ENCODE measurements at places on chromosomes 13 and 19.

DNA sequence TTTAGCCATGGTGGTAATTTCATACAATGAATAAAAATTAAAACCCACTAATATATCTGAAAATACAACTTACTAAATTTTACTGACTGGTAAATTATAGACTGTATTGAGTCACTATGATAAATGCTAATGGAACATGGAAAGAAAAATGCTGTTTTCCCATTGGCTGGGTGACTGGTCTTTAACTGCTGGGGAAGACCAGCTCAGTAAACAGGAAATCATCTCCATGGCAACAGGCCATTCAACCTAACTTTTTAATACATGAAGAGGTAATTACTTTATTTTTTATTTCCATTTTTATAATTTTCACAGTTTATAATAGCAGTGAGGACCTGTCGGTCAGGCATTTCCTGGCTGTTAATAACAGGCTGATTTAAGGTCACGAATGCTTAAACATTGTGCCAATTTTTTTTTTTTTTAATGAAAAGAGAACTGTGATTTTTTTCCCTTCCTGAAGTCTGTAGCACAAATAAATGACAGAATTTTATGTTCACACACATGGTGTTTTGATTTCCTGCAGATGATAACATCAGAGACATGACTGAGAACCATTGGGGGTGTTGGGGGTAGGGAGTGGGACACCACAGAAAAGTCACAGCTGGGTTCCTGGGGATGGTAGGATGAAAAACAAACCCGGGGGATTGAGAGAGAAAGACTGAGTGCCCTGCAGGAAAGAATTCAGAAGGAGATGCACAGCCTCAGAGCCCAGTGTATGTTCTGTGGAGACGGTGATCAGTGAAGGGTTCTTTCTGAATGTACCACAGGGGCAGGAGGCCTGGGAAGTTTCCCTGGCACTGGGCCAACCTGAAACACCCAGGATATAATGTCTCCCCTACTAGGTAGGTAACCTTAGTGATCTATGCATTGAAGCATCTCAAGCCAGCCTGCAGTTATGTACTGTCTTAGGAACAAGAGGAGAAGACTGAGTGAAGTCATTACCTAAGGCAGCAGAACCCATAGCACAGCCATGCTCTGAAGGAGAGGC lies 297.1 kb downstream of the COG6 start:
- ATAC-seq: peak; percentile 35

GRCh38 chr19:35142606-35143230 lies 337 bp upstream of the FXYD7 start:
- no peak for ATAC-seq

DNA sequence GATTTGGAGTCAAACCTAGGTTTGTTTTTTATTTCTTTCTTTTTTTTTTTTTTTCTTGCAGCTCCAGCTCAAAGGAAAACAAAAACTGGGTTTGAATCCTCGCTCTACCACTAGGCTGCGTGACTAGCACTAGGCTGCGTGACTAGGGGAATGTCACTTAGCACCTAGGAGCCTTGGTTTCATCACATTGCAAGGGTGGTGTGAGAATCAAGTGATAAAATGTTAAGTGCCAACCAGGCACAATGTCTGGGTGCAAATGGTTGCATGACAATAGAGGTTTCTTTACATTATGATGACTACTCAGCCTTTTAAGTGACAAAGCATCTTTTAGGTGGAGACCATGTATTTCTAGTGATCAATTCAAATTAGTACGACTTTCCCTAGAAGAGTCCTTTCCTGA lies 27.9 kb downstream of the RCBTB2 start:
- peak; percentile 38 for ATAC-seq

DNA sequence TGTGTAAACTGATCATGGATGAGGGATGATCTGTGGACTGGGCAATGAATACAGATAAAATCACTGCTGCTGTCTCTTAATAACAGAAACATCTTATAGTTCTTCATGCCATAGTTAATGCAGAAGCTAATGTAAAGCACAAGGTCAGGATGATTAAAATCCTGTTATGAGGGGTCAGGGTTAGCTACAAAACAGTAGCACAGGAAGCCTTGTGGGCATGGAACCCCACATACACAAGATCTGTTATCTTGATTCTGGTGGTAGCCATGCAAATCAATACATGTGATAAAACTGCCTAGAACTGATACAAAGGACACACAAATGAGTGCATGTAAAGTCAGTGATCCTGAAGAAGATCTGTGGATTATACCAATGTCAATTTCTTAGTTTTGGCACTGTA lies 96.4 kb downstream of the KLF12 start:
- peak; percentile 32 for ATAC-seq

- no peak for ATAC-seq
Measured at GRCh38 chr19:48913114-48913889, 13.2 kb downstream of the NUCB1 start.

DNA sequence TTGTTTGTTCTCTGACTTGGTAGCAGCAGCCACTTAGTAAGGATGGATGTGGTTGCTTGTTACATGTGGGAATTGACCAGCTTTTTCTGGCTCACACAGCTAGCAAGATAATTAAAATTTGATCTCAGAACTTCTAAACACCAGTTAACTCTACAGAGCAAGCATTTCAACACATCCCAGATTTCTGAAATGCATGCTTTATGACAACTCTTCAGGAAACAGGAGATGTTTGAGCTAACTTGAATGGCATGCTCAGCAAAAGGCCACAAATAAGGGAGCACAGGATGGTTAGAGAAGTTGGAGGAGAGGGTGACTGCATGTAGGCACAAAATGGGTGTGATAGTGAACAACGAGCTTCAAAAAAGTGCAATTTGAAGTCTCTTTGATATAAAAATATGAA lies 167.1 kb upstream of the SPRY2 start:
- no peak for ATAC-seq

GRCh38 chr19:34835631-34836351 lies 62.8 kb upstream of the ZNF599 start:
- ATAC-seq: no peak

- no peak for ATAC-seq
Measured at GRCh38 chr13:21530656-21531055, 71.6 kb upstream of the ZDHHC20 start.

DNA sequence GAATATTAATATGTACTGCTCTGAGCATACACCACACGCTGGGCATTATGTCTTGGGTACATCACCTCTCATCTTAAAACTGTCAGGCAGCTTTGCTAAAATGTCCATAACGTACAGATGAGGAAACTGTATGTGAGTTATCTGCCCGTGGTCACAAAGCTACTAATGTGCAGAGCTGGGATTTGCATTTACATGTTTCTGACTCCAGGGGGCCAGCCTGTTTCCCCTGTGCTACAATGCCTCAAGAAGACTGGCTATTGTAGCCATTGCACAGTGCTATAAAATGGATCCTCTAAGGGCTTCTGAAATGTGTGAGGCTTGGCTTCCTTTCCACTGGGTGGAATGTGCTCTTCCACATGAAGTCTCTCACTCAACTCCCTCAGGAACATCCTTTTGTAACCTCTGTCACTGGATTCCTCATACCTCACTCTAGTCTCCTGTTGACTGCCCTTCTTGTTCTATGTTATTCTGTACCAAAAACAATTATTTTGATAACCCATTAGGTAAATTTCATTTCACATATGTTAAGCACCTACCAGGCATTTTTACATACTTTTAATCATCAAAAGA lies 95.6 kb upstream of the HTR2A start:
- ATAC-seq: no peak

DNA sequence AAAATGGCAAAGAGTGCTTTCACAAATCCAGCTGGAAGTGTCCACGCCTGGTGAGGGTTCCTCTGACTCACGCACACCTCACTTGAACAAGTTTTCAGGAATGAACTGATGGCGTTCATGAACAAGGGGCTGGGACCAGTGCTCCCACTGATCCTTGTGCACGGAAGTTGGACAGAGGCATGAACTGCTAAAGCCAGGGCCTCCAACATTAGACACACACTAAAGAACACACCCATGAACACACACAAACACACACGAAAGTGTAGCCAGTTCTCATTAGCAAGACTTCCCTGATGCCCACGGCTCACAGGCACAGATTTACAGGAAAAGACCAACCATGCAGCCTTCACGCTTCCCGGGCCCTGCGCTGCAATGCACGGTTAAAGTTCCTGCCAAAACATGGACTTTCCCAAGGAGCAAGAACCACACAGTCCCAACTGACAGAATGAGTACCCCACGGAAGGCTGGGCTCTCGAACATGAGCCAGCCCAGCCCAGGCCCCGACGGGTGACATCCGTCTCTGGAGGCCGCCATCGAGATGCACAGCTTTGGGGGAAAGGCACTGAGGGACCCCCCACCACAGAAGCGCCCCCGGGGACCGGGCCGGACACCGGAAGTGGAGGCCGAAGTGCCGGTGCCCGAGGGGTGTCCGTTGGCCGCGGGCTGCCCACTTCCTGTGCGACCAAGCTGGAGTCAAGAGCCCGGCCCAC lies 808 bp downstream of the DNMT1 start:
- ATAC-seq: no peak

DNA sequence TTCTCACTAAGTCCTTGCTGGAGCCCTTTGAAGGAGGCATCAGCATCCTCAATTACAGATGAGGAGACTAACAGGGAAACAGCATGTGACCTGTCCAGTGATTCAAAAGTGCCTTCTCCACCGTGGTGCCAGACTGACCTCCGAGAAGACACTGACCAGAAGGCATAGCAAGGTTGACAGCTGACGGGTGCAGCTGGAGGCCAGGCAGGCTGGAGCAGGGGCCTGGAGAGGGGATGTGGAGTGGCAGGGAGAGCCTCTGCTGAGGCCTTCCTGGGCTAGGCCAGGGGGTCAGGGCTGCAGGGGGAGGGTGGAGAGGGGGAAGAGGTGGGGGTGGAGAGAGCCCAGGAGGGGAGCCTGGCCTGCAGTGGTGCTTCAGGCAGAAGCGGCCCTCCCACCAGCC lies 66.3 kb downstream of the KCTD15 start:
- no peak for ATAC-seq

- ATAC-seq: no peak
Measured at GRCh38 chr19:17486545-17487240, 16.4 kb downstream of the SLC27A1 start.

DNA sequence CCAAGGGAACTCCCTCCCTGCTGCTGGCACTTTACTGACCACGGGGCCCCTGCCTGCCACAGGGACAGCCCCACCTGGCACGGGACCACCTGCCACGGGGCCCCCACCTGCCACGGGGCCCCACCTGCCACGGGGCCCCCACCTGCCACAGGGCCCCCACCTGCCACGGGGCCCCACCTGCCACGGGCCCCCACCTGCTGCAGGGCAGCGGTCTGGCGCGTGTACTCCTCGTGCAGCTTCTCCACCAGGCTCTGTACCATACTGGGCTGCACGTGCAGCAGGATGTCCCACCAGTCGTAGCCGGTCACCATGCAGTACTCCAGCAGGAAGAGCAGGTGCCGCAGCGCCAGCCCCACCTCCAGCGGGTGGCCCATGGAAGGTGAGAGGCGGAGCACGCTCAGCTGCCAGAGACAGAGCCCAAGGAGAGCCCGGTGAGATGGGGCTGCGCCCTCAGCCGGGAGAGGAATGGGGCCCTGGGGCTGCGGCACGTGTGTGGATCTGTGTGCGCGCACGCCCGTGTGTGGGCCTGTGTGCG lies 16.1 kb downstream of the MED16 start:
- no peak for ATAC-seq

GRCh38 chr13:46181840-46182490 lies at the start of gene LCP1:
LCP1 (minus strand) TSS chr13:46182177; CDS start chr13:46159662, 22,515 bp downstream.
- ATAC-seq: peak; percentile 81

DNA sequence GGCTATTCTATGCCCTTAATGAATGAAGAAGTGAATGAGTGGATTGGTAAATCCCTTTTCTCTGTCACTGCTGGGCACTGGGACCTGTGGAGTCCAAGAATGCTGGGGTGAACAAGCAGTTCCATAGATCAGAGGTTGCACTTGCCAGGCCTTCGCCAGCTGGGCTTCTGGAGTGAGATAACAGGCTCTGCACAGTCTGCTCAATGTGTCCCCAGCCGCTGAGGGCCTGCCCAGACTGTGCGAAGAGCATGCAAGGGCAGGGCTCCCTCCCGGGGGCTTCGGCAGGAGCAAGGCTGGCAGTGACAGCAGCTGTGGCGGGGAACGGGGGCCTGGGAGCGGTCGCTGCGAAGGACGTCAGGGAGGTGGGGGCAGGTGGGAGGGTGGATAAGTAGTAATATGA lies 51.3 kb downstream of the ZNF536 start:
- no peak for ATAC-seq

GRCh38 chr19:50358483-50359327 lies 6.7 kb downstream of the NAPSA start:
- no peak for ATAC-seq

- ATAC-seq: no peak
Measured at GRCh38 chr13:111280681-111281585, 39.5 kb upstream of the TEX29 start.

- ATAC-seq: peak; percentile 48
Measured at GRCh38 chr13:91133941-91134802, 213.3 kb upstream of the MIR17HG start.

- no peak for ATAC-seq
Measured at GRCh38 chr13:20942938-20943559, 40.5 kb upstream of the XPO4 start.

GRCh38 chr13:49610176-49610575 lies 18.1 kb upstream of the ARL11 start:
- no peak for ATAC-seq

- no peak for ATAC-seq
Measured at GRCh38 chr19:58279925-58280316, 1.2 kb downstream of the ZNF8 start.

- no peak for ATAC-seq
Measured at GRCh38 chr13:36244073-36244472, 29.7 kb upstream of the SOHLH2 start.

DNA sequence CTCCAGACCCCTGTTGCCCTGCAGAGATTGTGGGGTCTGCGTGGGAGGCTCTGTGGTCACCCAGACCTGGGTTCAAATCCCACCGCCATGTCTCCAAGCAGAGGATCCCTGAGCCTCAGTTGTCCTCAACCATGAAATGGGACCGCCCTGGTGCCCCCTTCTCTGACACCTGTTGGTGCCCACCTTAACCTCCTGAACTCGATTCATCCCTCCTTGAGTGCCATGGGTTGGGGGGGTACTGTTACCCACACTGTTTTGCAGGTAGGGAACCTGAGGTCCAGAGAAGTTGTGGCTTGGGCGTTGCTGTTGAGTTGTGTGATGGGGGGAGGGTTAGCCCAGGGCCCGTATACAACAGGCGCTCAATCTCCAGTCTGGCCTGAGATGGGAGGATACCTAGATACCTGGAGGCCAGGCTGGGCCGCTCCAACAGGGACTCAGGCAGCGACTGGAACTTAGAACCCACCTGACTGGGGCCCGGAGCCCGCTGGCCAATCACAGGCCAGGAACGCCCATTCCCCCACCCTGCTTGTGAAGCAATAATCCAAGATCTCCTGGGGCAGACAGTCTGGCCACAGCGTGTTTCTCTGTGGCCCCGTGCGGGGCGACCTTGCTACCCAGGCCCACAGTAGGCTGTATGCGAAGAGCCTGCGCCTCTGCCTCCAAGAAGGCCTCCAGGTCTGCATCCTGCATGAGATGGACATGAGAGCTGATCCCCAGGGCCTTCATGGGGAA lies 2.8 kb downstream of the ARID3A start:
- no peak for ATAC-seq
